GM12878 (cell line): ENCODE measurements at places on chromosomes 12 and 14.
A peak's percentile ranks its signal among the peaks of the same experiment; 100 is the strongest.

DNA sequence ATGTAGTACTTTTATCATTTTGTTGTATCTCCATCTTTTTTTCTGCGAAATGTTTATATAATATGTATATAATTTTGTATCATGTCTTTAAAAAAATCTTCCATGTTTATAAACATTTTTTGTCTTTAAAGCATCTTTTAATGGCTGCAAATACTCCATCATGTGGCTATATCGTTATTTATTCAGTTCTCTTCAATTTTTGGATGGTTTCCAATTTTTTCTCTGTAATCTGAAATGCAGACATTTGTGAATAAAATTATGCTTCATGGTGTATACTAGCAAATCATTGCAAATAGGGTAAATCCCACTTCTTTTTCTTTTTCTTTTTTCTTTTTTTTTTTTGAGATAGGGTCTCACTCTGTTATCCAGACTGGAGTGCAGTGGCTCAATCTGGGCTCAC is 54.0 kb downstream of the CPSF2 start:
- H3K4me1 ChIP-seq = no peaks in the 10 kb centered on the region
- H3K27ac ChIP-seq = no peak overlapping the region
- H3K27me3 ChIP-seq = no peaks in the 10 kb centered on the region

- H3K36me3 ChIP-seq = no peaks in the 10 kb centered on the region
- H3K27me3 ChIP-seq = no peaks in the 10 kb centered on the region
- no peak overlapping the region for H3K4me3 ChIP-seq
- no peak for DNase-seq
- no peaks in the 10 kb centered on the region for H3K4me1 ChIP-seq
- H3K27ac ChIP-seq = no peak overlapping the region
Observed at GRCh38 chr14:96104469-96105057, 65.4 kb downstream of the C14orf132 start.

- no peaks in the 10 kb centered on the region for H3K4me1 ChIP-seq
- H3K27ac ChIP-seq = peak overlapping the region; percentile 70
- peak overlapping the region; percentile 92 for H3K4me3 ChIP-seq
- no peak for DNase-seq
- H3K36me3 ChIP-seq = no peaks in the 10 kb centered on the region; the same call in 1 of the 2 replicates
Observed at GRCh38 chr14:49623941-49624839, 3.6 kb downstream of the MGAT2 start.

- H3K36me3 ChIP-seq = no peaks in the 10 kb centered on the region
- H3K27ac ChIP-seq = peak overlapping the region; percentile 97
- H3K4me3 ChIP-seq = peak overlapping the region; percentile 13; the same call in 1 of the 2 replicates
- H3K4me1 ChIP-seq = peaks cover 65% of the 10 kb centered on the region
- peak; percentile 84 for DNase-seq
Observed at GRCh38 chr12:26732005-26732908, 100.7 kb downstream of the ITPR2 start.

DNA sequence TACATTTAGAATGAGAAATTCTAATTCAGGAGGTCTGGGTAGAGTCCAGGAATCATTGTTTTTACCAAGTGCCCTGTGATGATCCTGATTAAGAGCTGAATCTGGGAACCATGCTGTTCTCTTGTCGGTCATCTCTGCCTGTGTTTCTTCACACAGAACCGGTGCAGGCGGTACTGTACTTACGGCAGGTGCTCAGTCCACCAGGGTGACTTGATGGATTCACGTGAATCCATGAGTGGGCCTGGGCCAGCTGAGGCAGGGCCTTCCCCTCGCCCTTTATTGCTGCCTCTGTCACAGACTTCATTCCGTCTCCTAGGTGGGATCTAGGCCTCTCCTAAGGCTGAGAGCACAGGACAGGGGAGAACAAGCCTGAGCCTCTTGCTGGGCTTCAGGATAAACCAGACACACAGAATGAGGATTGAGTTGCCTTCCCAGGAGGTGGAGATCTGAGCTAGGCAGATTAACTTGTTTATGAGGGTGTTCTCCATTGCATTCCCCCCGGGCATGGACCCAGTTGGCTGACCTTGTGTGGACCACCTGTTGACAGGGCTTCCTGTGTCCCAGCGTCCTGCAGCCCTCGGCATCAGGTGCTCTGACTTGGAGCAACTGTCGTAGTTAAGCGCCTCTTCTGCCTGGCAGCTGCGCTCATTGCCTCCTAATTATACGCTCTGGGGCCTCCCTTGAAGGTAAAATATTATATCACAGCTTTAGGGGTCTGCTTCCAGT is 42.1 kb downstream of the B4GALNT3 start:
- H3K4me1 ChIP-seq = no peaks in the 10 kb centered on the region
- no peak overlapping the region for H3K4me3 ChIP-seq
- DNase-seq = no peak
- H3K27ac ChIP-seq = no peak overlapping the region
- no peaks in the 10 kb centered on the region for H3K36me3 ChIP-seq
- H3K27me3 ChIP-seq = peaks cover 4% of the 10 kb centered on the region

DNA sequence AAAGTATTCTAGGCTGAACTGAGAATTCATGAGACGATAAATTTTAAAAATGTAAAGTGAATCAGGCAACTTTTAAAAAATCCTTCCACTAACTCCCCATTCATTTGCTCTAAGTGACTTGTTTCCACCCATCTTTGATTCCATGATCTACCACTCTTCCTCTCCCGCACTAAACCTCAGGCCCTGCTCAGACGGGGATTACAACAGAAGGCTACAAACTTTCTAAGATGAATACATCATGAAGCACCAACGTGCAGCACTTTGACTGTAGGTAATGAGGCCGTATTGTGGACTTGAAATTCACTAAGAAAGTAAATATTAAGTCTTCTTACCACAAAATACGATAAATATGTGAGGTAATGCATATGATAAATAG is 30.0 kb downstream of the TMEM132D start:
- no peak for DNase-seq
- H3K27me3 ChIP-seq = no peaks in the 10 kb centered on the region
- H3K27ac ChIP-seq = no peak overlapping the region
- H3K4me3 ChIP-seq = no peak overlapping the region
- no peaks in the 10 kb centered on the region for H3K4me1 ChIP-seq

GRCh38 chr12:68402422-68402821 is 70.3 kb upstream of the MDM1 start:
- no peaks in the 10 kb centered on the region for H3K4me1 ChIP-seq
- H3K27me3 ChIP-seq = no peaks in the 10 kb centered on the region
- no peaks in the 10 kb centered on the region for H3K36me3 ChIP-seq
- no peak for DNase-seq
- H3K27ac ChIP-seq = no peak overlapping the region

DNA sequence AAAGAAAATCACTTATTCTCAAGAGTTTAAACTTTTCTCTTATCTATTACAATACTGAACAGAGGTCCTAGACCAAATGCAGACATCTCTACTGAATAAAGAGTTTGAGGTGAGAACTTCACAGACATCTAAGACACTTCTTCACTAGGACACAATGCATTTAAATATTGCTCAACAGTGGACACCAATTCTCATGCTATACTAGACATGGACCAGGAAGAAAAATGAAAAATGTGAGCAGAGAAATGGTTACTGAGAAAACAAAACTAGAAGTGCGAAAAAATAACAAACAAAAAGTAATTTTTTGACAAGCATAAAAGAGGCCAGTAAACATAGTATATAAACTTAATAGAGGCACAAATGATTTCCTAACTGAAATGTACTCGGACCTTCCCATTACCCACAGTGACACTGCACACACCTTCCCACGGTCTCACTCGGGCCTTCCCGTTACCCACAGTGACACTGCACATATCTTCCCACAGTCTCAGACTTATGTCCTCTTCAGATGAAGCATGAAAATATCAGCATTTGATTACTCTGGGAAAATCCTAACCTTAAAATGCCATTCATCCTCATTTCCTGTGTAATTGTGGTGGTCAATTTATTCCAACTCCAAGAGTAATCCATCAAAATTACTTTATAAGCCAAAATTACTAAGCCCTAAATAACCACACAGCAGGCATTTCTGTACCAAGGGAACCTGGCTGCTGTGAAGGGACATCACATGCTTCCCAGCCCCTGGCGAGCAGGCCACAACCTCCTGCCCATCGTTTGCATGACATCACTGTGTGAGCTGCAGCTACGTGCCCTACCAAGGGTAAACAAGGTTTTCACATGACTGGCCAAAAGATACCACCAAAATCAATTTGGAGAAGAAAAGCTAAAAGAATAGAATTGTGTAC is 6.4 kb downstream of the SLC15A4 start:
- peak; percentile 90 for DNase-seq
- peak overlapping the region; percentile 94 for H3K27ac ChIP-seq
- H3K27me3 ChIP-seq = no peaks in the 10 kb centered on the region
- peaks cover 27% of the 10 kb centered on the region for H3K36me3 ChIP-seq
- H3K4me3 ChIP-seq = peak overlapping the region; percentile 98
- H3K4me1 ChIP-seq = peaks cover 70% of the 10 kb centered on the region

DNA sequence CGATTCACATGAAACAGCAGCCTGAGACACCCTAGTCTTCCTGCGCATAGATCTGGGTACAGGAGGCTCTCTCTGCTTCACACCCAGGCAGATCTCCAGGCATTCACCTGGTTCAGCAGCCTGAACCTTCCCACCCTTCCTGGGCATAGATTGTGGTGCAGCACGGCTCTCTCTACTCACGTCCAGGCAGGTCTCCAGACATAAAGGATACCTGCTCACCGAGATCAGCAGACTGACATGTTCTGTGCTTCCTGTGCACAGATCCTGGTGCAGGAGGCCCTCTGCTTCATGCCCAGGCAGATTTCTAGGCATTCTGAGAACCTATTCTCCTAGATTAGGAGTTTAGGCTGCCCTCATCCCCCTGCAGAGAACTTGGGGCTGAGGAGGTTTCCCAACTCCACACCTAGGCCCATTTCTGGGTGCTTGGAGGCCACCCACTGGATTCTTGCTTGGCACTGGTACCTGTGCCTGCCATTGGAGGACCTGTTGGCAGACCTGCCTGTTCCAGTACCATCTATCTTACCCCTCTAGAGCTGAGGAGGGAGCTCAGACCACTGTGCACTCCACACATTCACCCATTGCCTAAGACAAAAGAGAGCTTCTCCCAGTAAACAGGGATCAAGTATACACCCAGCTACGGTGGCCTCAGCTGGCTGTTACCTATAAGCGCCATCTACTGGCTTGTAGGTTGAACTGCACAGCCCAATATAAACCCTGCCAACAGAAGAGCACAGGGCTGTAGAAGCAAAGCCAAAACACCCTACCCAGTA is 28.0 kb upstream of the GARIN6 start:
- H3K27ac ChIP-seq = no peak overlapping the region
- H3K36me3 ChIP-seq = no peaks in the 10 kb centered on the region
- DNase-seq = no peak
- H3K4me3 ChIP-seq = no peak overlapping the region

DNA sequence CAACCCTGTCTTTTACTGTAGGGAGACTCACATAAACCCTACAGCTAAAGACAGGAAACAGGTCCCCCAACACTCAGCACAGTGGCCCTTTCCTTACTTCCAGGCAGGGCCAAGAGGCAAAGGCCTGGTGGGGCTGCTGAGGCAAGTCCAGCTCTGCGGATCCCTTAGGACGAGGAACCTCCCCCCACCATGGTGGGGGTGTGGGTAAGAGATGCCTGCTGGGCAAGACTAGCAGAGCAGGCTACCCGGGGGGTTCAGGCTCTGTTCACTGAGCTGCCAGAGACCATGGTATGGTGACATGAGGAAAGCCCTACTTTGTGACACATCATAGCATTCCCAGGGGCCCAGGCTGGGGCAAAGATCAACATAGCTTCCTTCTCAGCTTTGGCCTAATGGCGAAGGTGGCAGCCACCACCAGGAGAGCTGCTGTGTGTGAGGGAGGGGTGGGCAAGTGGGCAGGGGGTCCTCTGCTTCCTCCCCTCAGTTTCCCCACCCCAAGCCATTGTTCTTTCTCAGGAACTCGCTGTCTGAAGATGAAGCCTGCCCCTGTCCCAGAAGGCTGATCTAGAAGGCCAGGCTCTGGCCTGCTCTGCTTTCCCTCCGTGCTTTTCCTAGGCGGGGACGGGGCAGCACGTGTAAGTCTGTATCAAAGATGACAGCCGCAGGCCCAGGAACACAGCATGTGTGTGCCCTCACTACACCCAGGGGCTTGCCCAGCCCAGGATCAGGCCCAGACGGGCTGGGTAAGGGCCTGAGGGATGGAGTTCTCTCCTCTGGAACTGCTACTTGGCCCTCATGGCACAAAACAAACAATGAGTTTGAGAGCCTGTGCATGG is 10.1 kb upstream of the TINF2 start:
- H3K4me1 ChIP-seq = peaks cover 27% of the 10 kb centered on the region
- no peak overlapping the region for H3K27ac ChIP-seq
- H3K27me3 ChIP-seq = no peaks in the 10 kb centered on the region
- H3K4me3 ChIP-seq = no peak overlapping the region
- H3K36me3 ChIP-seq = peaks cover 3% of the 10 kb centered on the region; the same call in 1 of the 2 replicates
